Suprapubic skin (tissue), 4 donors: ENCODE measurements at places on chromosomes 12 and 14.

- DNase-seq = no peak
These were observed 158.7 kb downstream of the EGLN3 start for GRCh38 chr14:33792009-33792719.

DNA sequence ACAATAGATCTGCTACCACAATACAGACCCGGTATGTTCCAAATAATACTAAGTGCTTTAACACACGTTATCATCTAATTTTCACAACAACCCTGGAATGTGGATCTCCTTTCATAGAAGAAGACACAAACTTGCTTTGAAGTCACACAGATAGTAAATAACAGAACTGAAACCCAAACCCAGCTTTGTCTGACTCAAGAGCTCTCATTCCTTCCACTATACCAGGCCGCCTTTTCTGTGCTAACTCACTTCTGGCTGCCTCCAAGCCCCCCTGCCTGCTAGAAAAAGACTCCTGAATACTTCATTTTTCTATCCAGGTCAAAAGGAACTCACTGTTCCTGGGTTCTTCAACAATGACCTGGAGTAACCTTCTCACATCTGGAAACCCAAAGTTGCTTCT, 37.8 kb downstream of the PRPF40B start:
- DNase-seq = no peak

DNA sequence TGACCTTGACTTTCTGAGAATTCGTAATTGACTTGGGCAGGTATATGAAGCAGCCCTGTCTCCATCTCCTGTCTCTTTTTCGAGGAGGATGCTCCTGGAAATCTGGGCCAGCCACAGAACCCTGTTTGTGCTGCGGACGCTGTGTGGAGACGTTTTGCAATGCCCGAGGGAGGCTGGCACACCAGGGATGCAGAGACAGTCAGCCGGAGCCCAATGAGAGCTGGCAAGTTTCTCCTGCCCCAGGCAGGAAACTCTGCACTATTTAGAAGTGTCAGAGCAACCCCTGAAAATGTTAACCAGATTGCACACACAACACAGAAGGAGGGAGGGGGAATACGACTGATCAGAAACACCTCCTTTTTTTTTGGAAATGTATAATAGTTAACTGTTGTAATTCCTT, 103.2 kb upstream of the DYRK2 start:
- DNase-seq = no peak

DNA sequence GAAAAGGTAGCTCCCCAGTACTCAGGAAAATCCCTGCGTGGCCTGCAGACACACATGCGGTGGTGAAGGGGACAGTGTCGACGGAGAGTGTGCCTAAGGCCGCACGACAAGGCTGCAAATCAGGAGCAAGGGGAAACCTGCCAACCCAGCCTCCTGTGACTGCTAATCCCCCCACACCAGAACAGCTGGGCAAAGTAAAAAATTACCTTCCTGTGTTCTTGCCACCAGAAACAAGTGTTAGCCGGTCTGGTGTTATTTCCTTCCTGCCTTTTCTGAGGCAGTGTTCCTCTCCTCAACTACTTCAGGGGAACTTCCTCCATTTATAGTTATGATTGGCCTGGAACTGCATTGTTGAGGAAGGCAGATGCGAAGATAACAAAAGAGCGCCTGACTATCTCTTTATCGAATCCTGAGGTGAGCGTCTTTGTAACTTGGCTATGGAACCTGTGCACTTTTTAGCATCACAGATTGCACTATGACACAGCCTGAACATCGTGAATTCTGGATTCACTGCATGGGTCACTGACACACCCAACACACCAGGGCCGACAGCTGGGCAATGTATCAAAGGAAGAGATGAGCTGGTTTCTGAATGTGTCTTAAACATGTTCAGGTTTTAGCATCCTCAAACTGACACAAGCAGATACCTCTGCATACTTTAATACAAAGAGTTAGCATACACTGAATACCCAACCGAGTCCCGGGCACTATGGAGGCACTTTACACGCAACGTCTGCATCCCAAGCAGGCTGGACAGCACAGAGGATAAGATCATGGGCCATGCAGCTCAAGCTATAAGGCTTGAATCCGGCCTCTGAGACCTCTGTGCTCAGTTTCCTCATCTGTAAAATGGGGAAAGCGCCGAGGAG, 28.9 kb downstream of the SLC15A4 start:
- no peak for DNase-seq

- DNase-seq = no peak
These were observed 100.7 kb downstream of the VCPKMT start for GRCh38 chr14:50015716-50016115.

GRCh38 chr12:107129315-107129930, 36.1 kb upstream of the CRY1 start:
- DNase-seq = no peak

GRCh38 chr14:37587881-37588666, 7.0 kb downstream of the FOXA1 start:
- DNase-seq = no peak
